Smooth muscle cell of the brain vasculature (primary cell): ENCODE measurements at places on chromosomes 5 and 9.

DNA sequence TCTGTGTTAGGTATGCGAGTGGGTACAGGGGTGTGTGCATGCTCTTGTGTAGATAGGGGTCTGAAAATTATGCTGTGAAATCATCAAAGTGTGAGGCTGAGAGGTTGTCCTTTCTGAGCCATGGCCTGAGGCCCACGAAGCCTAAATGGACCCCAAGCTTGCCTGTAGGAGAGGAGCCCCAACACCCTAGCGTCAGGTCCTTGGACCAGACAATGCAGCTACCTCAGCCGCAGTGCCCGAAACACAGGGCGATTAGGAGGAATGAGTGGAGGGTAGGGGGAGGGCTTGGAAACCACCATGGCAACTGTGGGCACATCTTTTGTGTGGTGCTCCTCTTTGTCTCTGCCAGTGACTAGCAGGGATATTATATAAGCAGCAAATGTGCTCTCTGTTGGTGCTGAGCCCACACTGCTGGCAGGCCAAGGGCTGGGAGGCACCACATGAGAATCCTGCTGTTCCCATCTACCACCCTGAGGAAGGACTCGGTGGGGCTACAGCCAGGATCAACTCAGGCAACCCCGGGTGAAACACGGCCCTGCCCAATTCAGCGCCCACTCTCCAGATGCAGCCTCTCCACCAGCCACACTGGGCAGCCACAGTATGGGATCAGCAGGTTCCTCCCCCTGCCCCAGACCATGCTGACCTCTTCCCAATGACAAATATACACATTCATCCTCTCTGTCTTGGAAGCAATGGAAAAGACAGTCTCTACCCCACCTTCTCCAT is 84.6 kb upstream of the FSTL4 start:
- DNase-seq = no peak

GRCh38 chr5:124263680-124264491 is 482.6 kb downstream of the ZNF608 start:
- DNase-seq = no peak

DNA sequence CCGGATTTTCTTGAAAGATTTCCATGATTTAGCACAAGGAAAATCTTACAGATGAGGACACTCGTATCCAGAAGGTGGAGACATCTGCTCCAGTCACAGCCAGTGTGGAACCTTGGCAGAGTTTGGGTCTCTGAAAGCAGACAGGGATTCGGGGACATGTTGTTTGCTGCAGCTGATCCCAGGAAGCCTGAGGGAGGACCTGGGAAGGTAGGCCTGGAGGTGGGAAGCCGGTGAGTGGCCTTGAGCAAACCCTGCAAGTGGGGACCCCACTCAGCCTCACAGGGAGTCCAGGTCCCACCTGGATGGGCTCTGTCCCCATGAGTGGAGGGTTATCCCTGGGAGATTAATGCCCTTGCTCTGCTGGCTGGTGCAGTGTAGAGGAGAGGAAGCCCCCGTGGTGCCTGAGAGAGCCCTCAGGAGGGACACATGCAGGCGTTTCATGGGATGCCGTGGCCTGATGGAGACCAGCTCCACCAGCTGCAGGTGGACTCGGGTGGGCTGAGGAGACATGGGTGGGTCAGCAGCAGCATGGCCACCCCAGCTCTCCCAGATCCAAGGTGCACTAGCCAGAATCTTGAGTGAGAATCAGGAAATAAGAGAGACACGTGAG is 7.8 kb downstream of the MRPS2 start:
- no peak for DNase-seq

DNA sequence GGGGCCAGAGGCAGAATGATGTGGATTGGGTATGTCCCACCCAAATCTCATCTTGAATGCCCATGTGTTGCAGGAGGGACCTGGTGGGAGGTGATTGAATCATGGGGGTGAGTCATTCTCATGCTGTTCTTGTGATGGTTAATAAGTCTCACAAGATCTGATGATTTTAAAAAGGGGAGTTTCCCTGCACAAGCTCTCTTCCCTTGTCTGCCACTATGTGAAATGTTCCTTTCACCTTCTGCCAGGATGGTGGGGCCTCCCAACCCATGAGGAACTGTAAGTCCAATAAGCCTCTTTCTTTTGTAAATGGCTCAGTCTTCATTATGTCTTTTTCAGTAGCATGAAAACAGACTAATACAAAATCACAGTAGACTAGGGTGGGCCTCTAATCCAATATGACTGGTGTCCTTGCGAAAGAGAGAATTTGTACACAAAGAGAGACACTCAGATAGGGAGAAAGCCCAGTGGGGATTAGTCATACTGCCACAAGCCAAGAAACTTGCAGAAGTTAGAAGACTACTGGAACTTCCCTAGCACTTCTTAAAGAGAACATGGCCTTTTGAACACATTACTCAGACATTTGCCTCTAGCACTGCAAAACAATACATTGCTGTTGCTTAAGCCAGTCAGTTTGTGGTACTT is 68.4 kb downstream of the ANXA1 start:
- no peak for DNase-seq
